H9 (cell line): ENCODE measurements at places on chromosomes 12 and 14. TPM values are rescaled to one million over a fixed set of nuclear protein-coding genes. Genes with fewer than 3 reads are reported as not detected.

ATL1 gene
- total RNA-seq = 3.0 and 3.2 TPM in 2 replicates

DNA sequence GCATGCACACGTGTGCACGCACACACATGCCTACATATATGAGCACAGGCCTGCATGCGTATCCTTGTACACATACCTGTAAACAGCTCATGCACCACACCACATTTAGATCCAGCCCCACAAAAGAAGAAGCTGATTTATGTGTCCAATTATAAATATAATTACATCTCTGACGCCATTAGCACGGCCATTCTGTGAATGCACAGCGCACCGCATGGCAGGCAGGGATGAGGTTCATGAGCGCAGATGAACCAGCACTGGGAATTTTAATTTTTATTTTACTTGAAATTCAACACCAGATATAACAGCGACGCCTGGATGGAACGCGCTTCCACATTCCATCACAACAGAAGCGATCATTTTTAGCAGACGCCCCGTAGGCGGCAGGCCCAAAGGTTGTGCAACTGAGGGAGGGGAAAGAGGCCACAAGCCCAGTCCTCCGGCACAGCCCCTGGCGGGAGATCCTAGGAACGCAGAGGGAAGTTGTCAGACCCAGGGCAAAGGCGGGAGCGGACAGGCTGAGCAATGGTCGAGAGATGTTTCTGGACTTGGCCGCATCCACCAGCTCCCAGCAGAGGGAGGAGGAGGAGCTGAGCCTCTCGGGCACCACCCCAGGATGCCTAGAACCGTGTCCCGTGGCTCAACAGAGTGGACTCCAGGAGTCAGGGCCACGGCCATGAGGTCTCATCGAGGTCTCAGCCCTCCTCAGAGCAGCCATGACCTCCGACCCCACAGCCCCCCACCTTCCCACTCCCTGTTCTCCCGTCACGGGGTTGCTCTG lies 37.9 kb upstream of the GALNT9 start:
- DNase-seq = no peak

TROAP gene
- total RNA-seq = 70.5 and 75.3 TPM in 2 replicates

CORO1C gene
- 154 and 164 TPM in 2 replicates for total RNA-seq

GLS2 gene
- 15.9 and 17.0 TPM in 2 replicates for total RNA-seq

DNA sequence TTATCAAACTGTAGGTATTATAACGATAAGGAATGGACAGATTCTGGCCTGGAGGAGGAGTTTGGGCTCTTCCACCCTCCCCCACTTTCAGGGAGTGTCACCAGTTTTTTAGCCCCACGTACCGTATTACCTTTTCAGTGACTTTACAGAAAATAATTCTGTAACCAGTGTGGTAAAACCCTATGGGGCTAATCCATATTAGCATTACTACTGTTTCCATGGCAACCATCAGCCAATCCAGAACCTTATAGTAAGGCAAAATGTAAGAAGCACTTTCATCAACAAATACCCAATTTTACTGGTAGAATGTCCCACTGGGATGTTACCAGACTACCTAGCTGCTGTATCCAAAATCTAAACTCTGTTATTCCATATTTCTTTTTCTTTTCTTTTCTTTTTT lies 50.7 kb downstream of the BICDL1 start:
- no peak for DNase-seq

COX8C gene
- total RNA-seq = not detected in 2 replicates

- no peak for DNase-seq
Measured at GRCh38 chr14:75793806-75794205, 132.8 kb downstream of the TTLL5 start.

GRCh38 chr14:49313108-49313507 lies 273.1 kb downstream of the RPS29 start:
- DNase-seq = no peak

OR8S1 gene
- total RNA-seq = not detected in 2 replicates

GRCh38 chr14:96168581-96168980 lies 36.1 kb upstream of the BDKRB2 start:
- peak; percentile 14 for DNase-seq

- DNase-seq = no peak
Measured at GRCh38 chr12:19978193-19978592, 390.1 kb upstream of the PDE3A start.

SPIC gene
- total RNA-seq = not detected in 2 replicates

DNA sequence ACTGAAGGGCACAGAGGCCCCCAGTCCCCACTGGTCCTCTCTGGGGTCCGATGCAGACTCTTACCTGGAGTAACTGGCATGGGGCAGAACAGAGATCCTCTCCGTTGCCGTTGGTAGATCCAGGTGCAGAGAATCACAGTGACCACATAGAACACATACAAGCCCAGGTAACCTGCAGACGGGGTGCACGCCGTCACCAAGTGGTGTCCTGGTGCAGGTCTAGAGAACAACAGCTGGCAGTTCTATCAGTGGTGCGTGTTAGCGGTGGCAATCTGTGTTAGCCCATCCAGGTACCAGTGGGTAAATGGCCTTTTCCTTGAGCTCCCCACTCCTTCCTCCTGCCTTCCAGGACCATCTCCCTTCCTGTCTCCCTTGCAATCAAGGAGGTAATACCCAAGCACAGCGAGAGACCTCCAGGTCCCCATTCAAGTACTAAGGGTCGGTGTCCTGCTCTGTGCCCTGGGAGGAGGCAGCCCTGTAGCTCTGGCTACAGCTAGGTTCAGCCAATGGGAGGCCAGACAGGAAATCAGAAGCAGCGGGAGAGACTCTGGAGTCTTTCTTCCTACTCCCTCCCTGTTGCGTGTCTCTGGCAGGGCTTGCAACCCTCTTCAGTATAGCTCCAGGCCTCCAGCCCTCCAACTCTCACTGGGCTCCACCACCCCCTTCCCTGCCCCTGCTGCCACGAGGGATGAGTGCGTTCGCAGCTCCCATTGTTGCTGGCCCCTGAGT lies 15.8 kb downstream of the SLC8B1 start:
- no peak for DNase-seq

DNA sequence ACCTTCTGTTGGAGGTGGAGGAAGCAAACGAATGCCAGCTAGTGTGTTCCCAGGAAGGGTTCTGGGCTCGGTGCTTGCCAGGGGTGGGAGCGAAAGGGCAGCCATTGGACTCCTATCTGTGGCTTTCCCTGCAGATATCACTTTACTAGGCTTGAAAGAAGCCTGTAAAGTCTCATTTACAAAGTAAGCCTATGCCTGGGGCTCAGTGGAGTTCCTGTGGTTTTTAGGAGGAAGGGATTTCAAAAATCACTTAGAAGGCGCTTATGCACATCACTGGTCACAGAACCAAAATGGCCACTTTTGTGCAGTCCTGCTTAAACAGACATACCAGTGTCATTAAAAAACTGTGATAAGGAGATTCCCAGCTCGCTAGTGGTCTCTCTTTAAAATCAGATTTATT lies 22.7 kb downstream of the CLMN start:
- DNase-seq = no peak

DNA sequence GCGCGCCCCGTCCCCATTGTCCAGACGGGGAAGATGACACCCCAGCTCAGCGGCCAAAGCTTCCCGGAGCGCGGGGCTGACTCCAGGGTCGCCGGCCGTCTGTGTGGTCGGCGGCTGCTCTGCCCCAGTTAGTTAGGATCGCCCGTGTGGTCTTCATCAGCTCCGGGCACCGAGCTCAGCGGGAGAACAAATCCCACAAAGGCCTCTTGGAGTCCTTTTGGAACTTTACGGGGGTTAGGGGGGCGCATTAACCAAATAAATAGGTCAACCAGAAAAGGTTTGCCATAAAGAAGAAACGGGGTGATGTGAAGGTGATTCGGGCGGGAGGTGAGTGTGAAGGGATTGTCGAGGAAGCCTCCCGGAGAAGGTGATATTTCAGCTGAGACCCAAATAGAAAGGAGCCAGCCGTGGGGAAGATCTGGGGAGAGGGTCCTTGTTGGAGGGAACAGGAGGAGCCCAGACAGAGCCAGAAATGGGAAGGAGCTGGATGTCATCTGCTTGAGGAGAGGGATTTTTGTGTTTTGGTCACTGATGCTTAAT lies 697 bp downstream of the ATP6V0A2 start:
- no peak for DNase-seq

DNA sequence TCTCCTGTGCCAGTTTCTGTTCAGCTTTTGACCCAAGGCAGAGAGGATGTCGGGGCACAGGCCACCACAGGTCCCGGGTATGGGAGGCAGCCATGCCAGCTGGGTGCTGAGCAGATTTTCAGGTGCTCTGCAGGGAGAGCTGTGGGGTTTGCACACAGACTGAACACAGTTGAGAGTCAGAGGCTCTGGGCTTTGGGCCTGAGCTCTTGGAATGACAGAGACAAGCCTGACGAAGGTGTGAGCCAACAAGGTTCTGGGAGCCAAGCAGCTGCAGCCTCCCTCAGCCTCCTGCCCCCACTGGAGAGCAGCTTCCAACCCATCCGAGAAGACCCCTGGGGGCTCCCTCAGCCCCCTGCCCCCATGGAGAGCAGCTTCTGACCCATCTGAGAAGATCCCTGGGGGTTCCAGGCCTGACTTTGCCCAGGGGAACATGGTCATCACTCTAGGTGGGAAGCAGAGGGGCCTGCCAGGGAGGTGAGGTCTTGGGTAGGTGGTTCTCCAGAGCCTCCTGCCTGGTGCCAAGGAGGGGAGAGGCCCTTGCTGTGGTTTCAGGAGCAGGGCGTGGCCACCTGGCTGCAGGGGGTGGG lies 13.8 kb downstream of the FBRSL1 start:
- DNase-seq = no peak

PTPRR gene
- total RNA-seq = 0.22 and 0.24 TPM in 2 replicates

DNA sequence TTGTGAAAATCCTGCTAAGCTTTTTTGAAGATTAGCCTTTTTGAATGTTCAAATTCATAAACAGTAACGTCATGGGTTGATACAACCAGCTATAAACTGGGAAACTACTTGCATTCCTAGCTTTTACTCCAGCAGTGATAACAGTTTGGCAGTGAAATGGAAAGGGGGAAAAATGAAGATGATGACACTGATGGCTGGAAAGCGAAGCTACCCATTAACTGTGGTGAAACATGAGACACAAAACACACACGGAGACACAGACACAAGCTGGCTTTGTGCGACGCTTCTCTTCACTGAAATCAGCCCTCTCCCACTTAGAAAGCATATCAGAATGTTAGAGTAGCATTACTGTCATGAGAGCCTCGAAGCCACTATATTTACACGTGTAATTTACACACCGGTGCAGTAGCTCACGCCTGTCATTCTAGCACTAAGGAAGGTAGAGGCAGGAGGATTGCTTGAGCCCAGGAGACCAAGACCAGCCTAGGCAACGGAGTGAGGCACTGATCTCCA lies 15.7 kb downstream of the VPS37B start:
- no peak for DNase-seq

DNA sequence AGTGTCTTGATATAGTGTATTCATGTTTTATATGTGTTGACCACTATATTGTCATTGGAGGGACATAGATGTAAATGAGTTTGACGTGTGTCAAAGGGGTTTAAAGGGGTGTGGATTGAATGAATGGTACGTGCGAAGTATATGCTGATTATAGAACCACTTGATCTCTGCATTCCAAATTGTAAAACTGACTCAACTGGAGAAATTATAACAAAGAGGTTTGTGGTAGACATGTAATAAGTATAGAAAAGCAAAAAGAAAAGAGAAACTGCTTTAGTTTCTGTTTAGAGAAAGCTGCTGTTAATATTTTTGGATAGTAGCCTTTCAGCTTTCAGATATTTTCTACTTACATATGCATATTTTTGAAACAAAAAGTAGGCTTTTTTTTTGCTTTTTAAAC lies 8.9 kb upstream of the MYRFL start:
- DNase-seq = no peak

BHLHE41 gene
- total RNA-seq = 0.33 and 0.90 TPM in 2 replicates

- DNase-seq = no peak
Measured at GRCh38 chr12:106110626-106111300, 28.0 kb downstream of the NUAK1 start.

C3AR1 gene
- total RNA-seq = not detected in 2 replicates

- no peak for DNase-seq
Measured at GRCh38 chr14:95651821-95652583, 34.2 kb upstream of the TCL1B start.

DNA sequence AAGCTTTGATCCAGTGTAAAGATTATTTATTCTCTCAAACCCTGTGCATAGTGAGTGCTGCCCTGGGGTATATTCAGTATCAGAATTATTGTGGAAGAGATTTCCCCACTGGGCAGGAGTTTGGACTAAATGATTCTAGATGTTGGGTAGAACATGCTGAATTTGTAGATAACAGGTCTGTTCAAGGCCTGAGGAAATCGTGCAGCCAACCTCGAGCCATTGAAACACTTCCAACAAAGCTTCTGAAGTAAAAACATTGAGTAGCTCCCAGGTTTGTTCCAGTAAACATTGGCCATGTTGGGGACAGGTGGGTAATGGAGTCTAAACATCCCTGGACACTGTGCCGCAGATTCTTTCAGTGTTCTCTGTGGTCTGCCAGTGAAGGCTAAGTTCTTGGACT lies 87.5 kb downstream of the LLPH start:
- no peak for DNase-seq

- no peak for DNase-seq
Measured at GRCh38 chr12:79439175-79439825, 251.5 kb downstream of the PAWR start.

DNA sequence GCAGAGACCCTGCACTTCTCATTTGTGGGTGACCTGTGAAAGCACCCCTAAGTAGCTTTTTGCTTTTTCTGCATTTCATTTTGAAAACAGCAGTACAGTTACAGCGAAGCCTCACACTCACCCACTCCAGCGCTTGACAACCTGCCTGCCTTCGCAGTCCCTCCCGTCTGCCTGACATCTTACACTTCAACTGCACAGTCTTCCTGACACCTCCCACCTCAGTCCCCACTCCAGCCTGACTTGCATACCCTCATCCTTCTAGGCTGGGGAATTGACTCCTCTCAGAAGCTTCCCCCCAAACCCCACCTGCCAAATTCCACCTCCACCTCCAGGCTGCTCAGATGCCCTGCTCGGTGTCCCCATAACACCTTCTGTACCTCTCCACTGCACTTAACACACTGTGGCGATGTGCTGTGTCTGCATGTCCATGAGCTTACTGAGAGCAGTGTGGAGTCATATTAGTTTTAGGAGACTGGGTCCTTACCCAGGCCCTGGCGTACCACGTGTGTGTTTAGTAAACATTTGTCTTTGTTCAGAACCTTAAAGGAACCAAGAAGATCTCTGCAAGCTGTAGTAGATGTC lies 159.4 kb downstream of the PRKCH start:
- DNase-seq = no peak

- no peak for DNase-seq
Measured at GRCh38 chr12:27906127-27906500, 66.4 kb downstream of the PTHLH start.

SMIM41 gene
- not detected in 2 replicates for total RNA-seq

DNA sequence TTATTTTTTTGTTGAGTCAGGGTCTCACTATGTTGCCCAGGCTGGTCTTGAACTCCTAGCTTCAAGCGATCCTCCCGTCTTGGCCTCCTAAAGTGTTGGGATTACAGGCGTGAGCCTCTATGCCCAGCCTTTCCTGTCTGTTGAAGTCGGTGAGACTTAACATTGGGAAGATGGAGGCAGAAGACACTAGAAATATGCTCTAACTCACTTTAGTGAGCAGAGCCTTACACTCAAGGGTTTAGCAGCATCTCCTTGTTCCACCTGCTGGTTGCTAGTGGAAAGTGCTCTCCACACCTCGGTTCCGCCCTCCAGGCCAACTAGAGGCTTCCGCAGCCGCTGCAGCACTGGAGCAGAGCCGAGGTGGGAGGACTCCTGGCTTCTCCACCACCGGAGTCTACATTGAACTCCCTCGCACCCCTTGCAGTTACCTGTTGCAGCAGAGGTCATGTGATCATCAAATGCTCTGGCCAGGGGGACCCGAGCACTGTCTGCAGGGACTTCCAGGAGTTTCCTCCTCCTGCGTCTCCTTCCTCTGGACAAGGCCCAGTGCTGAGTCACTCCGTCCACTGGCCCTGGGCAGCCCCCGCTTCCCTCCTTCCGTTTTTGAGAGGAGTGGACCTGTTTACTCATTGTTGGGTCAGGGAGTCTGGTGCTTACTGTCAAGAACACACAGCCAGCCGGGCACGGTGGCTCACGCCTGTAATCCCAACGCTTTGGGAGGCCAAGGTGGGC lies 9.4 kb upstream of the HVCN1 start:
- peak; percentile 94 for DNase-seq
